Breast epithelium (tissue), 4 donors: ENCODE measurements at places on chromosomes 1 and 21.

DNA sequence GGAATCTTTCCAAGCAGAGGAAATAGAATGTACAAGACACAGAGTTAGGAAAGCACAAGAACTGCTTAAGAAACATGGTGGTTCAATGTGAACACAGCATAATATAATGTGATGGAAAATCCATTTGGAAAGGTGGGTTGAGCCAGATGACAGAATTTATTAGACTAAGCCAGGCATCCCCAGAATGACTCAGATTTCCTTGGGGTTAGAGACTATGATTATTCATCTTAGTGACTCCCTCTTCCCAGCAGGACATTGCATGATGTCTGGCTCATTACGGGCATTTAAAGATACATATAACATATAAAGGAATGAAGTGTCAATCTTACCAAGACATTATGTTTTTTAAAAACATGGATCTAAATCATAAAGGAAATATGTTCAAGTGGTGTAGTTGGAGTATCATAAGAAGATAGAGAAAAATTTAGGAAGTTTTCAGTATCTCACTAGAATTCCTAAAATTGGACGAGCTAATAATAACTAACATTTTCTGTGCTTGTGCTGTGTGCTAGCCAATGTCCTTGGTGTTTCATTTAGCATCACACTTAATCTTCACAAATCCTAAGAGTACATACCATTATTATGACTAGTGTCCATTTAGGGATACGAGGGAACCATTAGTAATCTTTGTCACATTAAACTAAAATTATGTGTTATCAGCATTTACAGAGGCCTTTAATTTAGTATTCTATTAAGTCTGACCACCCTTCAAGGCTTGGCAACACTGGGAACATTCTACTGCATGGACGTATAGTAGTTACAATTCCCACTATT lies 41.0 kb upstream of the ST6GALNAC5 start:
- DNase-seq = no peak

DNA sequence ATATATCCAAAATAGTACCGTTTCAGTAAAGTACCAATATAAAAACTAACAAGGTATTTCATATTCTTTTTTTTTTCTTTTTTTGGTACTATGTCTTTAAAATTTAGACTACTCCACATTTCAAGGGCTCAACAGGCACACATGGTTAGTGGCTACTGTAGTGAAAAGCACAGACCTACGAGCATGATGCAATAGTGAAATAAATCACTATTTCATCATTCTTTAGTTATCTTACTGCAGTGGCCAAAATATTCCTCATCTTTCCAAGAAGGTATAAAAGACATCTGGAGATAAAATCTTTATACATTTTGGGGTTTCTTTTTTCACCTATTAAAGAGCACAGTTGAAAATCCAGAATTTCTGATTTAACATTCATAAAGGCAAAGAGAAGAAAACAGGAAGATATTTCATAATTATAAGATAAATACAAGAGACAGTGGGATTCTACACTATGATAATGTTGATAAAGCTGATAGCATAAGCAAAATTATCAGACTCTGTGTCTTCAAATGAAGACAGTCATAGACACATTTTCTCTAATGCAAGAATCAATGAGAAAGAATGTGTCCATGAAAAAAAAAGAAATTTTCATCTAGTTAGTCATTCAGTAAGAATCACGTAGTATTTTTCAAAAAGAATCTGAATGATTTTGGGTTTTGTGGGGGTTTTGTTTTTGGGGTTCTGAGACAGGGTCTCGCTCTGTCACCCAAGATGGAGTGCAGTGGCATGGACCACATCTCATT lies 41.9 kb downstream of the CEP170 start:
- no peak for DNase-seq

GRCh38 chr1:7070389-7071029 lies 285.3 kb downstream of the CAMTA1 start:
- DNase-seq = peak; percentile 40

- no peak for DNase-seq
These were observed 7.1 kb downstream of the ACOT7 start for GRCh38 chr1:6386371-6386949.

DNA sequence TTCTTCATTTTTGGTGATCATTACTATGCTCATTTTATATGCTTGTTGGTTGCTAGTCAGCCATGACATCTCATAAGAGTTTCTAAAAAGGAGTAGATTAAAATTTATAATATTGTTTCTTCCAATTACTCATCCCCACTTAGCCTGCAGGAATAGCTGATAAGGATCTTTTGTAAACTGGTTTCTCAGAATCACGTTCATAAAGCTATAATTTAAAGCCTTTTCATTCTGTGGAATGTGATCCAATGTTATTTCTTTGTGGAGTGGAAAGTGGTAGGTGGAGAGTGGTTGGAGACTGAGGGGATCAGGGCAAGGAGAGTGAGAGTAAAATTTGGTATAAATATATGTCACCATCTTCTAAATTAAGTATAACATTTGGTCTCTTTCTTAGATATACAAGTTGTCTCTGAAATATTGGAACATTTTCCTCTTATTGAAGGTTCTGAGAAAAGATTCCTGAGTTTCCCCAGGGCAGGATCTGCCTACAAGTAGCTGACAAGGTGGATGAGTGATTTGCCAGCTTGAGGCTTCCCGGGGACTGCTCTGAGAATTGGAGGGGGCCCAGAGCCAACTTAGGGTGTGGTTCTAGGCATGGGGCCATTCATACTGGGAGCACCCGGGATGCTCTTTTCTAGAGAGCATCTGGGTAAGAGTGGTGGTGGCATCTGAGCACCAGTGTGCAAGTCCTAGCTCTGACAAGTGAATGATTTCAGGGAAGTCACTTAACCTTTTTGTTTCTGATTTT lies 116.4 kb downstream of the TBX19 start:
- DNase-seq = no peak

GRCh38 chr21:43937891-43938309 lies 72.9 kb downstream of the AGPAT3 start:
- no peak for DNase-seq

GRCh38 chr1:199691540-199691939 lies 336.0 kb upstream of the NR5A2 start:
- no peak for DNase-seq

DNA sequence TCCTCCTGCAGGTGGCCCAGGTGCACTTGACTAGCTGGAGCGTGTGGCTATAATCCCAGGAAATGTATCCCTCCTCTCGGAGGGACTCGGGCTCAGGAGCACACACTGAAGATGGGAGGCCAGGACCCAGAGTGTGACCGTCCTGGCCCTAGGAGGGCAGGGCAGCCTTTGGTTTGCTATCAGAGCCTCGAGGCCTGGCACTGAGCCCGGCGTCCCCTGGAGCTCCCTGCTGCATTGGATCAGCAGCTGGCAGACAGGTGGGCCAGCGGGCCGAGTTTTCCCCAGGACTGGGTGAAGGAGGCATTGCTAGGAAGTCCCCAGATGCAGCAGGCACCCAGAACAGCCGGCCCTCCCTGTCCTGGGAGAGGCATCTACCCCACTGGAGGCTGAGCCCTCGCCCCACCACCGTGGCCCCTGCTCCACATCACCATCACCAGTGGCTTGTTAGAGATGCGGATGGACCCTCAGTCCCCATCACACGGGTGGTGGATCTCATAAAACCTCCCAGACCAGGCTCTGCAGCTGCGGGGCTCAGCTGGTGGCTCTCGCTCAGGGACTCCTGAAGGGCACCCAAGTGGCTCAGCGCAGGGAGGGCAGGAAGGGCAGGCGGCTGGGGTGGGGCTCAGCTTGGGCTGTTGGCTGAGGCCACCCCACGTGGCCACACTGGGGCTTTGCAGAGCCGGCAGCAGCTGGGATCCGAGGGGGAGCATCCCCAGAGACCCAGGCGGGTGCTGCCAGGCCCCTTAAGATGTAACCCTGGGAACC lies 32.7 kb upstream of the POFUT2 start:
- no peak for DNase-seq

DNA sequence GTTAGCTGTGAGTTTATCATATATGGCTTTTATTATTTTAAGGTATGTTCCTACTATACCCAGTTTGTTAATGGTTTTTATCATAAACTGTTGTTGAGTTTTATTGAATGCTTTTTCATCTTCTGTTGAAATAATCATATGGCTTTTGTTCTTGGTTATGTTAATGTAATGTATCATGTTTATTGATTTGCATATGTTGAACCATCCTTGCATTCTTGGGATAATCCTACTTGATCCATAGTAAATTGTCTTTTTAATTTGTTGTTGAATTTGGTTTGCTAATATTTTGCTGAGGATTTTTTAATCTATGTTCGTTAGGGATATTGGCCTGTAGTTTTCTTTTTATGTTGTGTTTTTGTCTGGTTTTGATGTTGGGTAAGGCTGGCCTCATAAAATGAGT lies 185.6 kb downstream of the PAPPA2 start:
- no peak for DNase-seq

DNA sequence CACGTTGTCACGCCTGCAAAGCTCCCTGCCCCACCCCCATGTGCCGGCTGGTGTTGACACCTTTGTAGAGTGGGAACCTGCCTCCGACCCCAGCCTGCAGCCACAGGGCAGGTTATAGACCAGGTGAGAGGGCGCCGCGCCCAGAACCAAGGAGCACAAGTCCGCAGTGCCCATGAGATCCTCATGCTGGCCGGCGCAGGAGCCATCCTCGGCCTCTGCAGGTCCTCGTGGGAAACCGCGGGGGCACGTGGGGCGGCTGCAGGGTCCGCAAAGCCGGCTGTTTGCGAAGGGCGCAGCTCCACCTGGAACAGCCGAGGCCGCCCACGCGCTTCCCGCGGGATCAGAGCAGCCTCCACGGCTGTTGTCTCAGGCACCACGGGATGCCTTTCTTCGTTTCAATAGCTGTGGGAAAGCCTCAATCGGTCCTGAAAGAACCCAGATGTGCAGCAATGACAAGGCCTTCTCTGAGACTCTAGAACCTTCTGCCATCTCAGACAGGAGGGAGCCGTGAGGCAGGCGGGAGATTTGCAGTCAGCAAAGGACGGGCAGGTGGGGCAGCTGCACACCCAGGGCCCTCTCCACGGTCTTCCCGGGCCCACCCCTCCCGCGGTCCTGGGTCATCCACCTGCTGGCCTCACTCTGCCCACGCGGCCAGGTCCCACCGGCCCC lies 29.9 kb downstream of the POFUT2 start:
- DNase-seq = peak; percentile 15

DNA sequence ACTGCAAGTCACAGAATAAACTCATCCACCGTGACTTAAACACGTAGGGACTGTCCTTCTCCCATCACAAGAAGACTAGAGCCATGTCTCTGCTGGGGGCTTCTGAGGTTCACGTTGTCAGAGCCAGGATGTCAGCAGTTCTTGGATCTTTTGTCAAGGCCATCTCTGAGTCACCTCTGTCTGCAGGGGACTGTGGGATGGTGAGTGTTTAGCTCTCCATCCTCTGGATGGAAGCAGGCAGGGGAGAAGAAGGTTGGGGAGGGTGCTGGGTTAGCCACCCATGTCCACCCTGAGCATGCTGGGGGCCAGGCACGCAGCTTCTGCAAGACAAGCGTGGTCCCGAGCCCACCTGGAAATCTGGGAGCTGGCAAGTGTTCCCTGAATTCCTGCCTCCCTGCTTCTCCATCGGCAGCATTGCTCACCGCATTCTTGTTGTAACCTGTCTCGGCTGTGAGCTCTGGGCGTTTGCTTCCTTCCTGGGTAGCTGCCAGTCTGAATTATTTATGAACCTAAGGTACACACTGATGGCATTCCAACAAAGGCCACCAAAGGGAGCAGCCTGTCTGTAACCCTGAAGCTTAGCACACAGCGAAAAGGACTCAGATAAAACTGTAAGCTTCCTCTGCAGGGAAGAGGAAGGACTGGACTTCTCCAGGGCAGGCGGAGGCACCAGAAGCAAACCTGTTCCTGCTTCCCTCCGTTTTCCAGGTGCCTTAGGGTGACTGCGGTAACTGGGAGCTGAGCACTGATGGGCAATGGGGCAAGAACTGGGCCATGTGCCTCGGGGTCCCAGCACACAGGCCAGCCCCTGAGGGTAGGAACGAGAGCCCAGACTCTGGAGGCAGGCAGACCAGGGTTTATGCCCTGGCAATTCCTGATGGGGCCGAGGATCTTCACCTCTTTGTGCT lies 88.6 kb downstream of the RIPK4 start:
- DNase-seq = peak; percentile 94

DNA sequence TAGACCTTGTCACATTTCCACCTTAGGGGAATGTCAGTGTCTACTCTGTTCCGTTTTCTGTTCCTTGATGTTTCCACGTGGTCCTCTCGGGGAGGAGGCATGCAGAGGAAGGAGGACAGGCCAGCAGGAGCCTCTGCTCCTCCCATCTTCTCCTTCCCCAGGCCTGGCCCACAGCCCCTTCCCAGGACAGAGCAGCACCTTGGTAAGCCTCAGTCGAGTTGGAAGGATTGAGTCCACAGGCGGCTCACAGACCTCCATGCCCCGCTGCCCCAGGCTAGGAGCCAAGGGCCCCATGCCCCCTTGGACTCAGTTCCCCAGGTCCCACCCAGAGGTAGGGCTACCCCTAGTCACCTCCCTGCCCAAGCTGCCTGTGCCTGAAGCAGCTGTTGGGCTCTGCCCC lies 36.5 kb downstream of the IGSF21 start:
- DNase-seq = no peak

DNA sequence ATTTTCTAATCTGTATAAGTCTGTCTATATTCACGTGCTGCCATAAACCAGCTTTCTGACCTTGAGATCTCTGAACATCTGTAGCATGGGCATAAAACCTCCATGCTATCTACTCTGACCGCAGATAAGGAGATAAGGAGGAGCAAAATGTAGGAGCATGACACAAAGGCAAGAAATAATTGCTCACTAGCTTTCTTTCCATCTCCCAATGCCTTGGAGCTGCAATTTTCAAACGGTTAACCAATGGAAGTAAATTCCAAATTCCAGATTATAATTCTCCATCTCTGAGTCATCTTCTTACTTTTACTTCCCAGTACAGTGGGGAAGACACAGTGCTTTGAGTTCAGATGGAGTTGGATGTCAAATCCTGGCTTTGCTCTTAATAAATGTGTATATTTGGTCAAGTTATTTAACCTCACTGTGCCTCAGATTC lies 41.6 kb downstream of the CD58 start:
- no peak for DNase-seq

DNA sequence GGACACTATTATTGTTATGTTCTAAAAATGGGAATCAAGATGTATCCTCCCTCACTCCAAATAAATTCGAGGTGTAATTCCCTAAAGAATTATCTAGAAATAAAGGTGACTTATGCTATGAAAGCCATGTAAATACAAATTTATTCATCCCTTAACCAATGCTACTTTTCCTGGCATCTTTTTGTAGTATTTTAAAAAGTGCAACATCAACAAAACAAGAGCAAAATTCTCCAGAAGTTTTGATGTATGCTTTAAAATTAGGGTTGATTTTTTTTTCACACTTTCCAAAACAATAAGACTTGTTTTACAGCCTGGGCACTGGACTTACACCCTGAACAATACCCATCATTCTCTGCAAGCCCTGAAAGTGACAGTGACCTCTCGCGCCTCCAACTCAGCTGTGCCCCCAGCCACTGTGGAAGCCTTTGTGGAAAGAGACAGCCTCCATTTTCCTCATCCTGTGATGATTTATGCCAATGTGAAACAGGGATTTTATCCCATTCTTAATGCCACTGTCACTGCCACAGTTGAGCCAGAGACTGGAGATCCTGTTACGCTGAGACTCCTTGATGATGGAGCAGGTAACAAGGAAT lies 21.4 kb upstream of the CLCA1 start:
- no peak for DNase-seq

DNA sequence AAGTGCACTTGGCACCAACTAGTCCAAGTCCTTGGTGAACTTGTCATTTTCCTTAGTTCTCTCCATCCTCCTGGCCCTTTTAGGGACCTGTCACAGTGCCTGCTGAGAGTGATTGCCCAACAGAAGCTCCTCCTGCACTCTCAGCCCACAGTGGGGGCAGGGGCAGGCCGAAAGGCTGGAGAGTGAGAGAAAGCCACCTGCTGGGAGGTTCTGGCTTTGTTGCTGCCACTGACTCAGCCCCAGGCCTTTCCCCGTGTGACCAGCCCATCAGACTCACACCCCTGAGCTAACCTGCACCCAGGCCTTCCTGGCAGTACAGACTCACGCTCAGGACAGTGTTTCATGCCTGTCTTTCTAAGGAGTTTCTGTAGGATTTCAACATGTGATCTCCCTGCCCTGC lies 17.1 kb upstream of the PROK1 start:
- no peak for DNase-seq
